CD4-positive, CD25-positive, alpha-beta regulatory T cell (primary cell): ENCODE measurements at places on chromosomes 7 and 10.
A peak's percentile ranks its signal among the peaks of the same experiment; 100 is the strongest.

DNA sequence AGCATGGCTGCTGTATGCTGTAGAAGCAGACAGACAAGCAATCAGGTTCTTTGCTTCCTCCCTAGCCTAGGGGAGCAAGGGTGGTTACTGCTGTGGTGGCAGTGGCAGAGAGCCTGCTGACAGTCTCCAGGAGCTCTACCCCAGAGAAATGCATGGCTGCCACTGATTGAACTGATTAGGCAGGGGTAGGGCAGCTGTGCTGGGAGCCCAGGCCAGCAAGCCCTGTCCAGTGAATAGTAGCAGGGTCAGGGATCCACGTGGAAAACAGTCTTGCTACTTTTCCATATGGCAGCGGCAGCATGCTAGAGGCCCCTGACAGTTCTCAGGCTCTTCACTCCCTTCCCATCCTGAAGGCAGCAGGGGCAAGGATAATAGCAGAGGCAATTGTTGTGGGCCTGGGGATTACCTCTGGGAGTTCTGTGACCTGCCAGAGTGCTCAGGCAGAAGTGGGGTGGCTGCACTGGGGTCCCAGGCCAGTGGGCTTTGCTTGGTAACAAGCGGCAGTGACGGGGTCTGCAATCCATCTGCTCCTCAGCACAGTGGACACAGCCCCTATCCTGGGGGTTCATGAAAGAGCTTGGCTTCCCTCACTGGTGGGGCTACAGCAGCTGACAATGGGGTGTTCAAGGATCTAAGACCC lies 558.8 kb upstream of the GHITM start:
- DNase-seq = no peak
- H3K27me3 ChIP-seq = no peaks in the 10 kb centered on the region
- no peak overlapping the region for H3K27ac ChIP-seq
- H3K36me3 ChIP-seq = no peaks in the 10 kb centered on the region
- no peaks in the 10 kb centered on the region for H3K4me1 ChIP-seq

DNA sequence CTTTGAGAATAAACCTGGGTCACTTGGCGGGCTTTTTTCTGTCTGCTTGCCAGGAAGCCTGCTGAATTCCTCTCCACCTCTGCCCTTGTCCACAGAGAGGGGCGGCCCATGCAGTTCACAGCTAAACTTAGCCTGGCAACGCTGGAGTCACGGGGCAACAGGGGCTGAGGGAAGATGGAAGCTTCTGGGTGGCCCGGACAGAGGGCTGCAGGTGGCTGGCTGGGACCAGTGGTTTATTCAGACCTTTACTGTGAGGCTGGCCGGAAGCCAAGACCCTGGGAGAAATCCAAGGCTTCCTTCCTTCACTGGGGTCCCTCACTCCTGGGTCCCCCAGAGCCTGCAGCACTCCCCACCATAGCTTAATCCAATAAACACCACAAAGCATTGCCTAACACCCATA lies 17.0 kb downstream of the ITPRIP start:
- no peaks in the 10 kb centered on the region for H3K27me3 ChIP-seq
- H3K36me3 ChIP-seq = peaks cover 12% of the 10 kb centered on the region
- peak overlapping the region; percentile 39 for H3K4me3 ChIP-seq

DNA sequence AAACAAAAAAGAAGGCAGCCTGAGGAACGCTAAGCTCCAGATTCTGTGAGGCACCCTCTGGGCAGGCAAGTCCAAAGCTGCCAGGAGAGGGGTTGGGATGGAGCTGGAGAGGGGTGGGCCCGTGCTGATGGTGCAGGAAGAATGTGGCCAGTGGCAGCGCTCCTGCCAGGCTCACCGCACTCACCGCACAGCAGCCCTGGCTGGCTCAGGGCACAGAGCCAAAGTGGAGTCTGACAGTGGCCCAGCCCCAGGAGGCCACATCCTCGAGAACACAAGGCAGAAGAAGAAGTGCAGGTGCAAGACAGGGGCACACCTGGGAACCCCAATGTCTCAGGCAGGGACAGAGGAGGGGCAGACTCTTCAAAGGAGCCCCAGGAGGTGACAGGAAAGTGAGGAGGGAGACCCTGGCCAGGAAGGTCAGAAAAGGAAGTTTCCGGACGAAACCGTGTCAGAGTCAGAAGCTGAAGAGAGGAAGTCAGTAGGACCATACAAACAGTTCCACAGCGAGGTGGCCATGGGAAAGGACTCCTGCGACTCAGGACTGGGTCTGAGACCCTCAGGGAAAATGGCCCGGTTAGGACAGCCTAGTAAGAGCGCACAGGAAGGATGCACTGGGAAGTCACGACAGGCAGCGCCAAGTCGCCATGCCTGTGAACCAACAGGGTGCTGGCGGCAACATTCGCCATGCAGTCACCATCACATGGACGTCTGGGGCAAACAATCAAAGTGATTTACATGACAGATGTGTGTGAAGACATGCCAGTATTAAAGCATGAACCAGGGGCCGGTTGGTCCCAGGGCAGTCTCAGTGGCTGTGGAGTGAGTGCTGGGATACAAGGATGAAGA lies 54.4 kb downstream of the COBL start:
- no peak overlapping the region for H3K4me3 ChIP-seq
- no peaks in the 10 kb centered on the region for H3K27me3 ChIP-seq

GRCh38 chr10:129790715-129791446 lies 173.2 kb downstream of the EBF3 start:
- no peaks in the 10 kb centered on the region for H3K27me3 ChIP-seq
- no peaks in the 10 kb centered on the region for H3K36me3 ChIP-seq
- DNase-seq = no peak
- H3K4me1 ChIP-seq = no peaks in the 10 kb centered on the region
- no peak overlapping the region for H3K27ac ChIP-seq

DNA sequence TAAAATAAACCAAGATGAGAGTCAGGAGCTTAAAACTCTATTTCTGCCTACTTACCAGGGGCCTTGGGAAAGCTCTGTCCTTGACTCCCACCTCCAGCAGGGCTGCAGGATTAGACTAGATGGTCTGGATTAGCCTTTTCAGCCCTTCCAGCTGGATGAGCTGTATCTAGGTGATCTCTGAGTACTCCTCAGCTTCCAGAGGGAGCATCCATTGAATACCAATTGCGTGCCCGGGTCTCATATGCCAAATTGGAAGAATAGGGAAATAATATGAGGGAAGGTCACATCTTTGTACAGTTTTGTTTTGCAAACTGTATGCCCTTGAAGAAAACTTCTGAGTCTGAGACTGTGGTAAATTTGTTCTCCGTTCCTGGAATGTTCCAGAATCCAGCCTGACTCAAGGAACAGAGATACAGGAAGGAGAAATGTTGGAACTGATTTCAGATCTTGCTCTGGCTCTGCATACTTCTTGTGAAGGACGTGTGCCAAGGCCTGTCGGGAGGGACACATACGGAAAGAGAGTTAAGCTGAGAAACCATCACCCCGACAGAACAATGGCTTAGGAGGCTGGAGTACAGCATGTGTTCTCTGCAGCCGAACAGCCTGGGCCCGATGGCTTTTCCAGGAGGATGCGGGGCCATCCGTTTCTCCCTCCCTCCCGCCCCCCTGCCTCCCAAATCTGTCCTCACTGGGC lies 44.9 kb downstream of the MINDY4 start:
- no peak for DNase-seq
- H3K4me1 ChIP-seq = no peaks in the 10 kb centered on the region
- no peak overlapping the region for H3K4me3 ChIP-seq
- H3K27ac ChIP-seq = no peak overlapping the region
- no peaks in the 10 kb centered on the region for H3K36me3 ChIP-seq
- H3K27me3 ChIP-seq = no peaks in the 10 kb centered on the region

DNA sequence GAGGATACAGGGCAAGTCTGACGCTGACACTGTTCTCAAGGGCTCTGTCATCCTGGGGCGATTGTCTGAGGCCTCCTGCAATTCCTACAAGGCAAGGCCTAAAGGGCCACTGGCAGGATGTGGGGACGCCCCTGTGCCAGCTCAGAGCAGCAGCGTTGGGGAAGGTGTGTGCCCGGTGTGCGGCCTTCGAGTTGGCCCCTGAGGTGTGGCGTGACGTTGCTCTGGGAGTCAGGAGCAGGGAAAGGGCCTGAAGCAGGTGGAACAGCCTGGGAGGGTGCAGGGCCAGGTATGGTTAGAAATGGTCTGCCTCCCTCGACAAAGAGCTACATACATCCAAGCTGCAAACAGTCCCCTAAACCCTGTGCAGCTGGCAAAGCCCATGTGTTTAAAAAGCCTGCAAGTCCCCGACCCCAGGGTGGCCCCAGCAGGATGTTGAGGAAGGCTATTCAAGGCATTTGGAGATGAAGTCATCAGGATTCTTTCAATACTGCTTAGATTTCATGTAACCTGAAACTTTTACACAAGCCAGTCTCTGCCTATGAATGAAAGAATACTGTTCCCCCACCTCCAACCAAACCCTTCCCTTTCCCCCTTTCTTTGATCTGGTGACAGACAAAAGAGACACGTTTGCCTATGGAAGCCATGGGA lies 142.5 kb upstream of the TNS3 start:
- no peaks in the 10 kb centered on the region for H3K36me3 ChIP-seq
- DNase-seq = no peak
- H3K27me3 ChIP-seq = no peaks in the 10 kb centered on the region
- no peak overlapping the region for H3K4me3 ChIP-seq
- no peak overlapping the region for H3K27ac ChIP-seq
- H3K4me1 ChIP-seq = no peaks in the 10 kb centered on the region

- H3K27ac ChIP-seq = no peak overlapping the region
- no peak for DNase-seq
- H3K4me1 ChIP-seq = no peaks in the 10 kb centered on the region
- H3K36me3 ChIP-seq = peaks cover 22% of the 10 kb centered on the region
- no peak overlapping the region for H3K4me3 ChIP-seq
- no peaks in the 10 kb centered on the region for H3K27me3 ChIP-seq
Observed at GRCh38 chr10:79206300-79207095, 137.7 kb downstream of the ZMIZ1 start.

GRCh38 chr10:13049774-13050420 lies 48.4 kb upstream of the CCDC3 start:
- peaks cover 3% of the 10 kb centered on the region for H3K27me3 ChIP-seq
- no peaks in the 10 kb centered on the region for H3K36me3 ChIP-seq
- H3K4me1 ChIP-seq = no peaks in the 10 kb centered on the region
- DNase-seq = no peak
- no peak overlapping the region for H3K4me3 ChIP-seq

DNA sequence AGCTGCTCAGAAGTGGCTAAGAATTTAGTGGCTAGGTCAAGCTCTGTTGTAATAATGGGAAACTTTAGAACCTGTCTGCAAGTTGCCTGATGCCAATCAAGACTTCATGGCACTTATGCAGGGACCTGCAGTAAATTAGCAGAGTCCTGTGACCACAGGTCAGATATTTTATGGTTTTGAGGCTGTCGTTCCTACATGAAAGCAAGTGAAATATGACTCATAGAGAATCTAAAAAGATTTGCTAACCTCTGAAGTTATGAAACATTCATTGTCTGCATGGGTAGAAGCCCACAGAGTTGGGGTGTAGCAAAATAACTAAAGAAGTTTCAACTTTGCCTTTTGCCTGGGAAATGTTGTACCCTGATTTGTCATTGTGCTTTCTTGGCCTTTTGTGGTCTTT lies 32.3 kb downstream of the SLC39A12 start:
- no peak for DNase-seq
- H3K27ac ChIP-seq = no peak overlapping the region
- no peaks in the 10 kb centered on the region for H3K4me1 ChIP-seq

- DNase-seq = no peak
- no peak overlapping the region for H3K4me3 ChIP-seq
- no peaks in the 10 kb centered on the region for H3K27me3 ChIP-seq
- no peaks in the 10 kb centered on the region for H3K4me1 ChIP-seq
- no peak overlapping the region for H3K27ac ChIP-seq
Observed at GRCh38 chr10:125549653-125550052, 133.3 kb downstream of the TEX36 start.

DNA sequence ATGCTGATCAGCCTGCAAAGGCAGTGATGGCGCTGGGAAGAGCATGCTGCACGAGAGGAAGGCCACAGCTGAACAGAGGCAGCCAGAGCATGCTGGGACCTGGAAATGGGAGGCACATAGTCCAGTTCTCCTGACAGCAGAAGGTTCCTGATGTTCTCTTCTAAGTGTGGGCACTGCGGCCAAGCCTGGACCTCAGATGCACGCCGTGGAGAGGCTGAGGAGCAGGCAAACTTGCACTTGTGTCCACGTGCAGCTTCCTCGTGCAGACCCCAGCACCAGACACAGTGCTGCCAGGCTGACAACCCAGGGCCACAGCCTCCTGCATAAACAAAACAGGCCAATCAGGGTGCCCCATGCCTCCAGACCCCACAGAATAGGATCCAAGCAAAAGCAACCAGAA lies 93.5 kb upstream of the LANCL2 start:
- no peak for DNase-seq
- no peak overlapping the region for H3K27ac ChIP-seq
- H3K36me3 ChIP-seq = no peaks in the 10 kb centered on the region
- H3K4me1 ChIP-seq = no peaks in the 10 kb centered on the region
